ENCODE measurements at places on chromosomes 3 and 15.

DNA sequence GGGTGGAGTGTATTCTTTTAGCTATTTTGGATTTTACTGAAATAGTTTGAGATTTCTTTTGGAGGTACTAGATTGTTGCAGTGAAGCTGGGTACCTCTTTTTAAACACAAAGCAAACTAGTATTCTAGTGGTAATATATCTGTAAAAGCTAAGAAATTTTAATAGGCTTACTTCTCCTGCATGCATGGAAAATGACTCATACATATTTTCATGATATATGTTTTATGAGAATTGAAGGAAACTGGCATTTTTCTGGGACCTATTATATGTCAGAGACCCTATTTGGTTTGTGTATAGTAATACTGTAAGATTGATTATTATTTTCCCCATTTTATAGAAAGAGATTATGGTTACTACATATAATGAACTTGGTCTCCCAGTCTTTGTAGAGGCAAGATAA, 851.0 kb downstream of the DIPK2A start:
- no peak for DNase-seq

- no peak for DNase-seq
These were observed 233.6 kb upstream of the CTDSPL start for GRCh38 chr3:37627951-37628620.

GRCh38 chr3:78221796-78222195, 1181.9 kb downstream of the ROBO2 start:
- DNase-seq = no peak

DNA sequence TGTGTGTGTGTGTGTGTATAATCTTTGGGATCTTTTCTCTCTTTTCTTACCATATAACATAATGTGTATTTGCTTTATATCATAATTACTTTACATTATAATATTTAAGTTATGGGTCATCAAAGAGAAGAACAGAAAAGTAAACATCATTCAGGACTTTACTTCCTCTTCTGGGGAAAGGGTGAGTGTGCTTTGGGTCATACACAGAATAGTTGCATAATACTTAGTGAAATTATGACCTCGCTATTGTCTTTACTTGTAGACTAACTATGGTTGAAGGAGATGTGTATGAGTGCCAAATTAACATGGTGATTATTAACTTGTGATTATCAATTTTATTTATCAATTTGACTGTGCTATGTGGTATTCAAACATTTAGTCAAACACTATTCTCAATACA, 1086.9 kb downstream of the DIPK2A start:
- DNase-seq = no peak

DNA sequence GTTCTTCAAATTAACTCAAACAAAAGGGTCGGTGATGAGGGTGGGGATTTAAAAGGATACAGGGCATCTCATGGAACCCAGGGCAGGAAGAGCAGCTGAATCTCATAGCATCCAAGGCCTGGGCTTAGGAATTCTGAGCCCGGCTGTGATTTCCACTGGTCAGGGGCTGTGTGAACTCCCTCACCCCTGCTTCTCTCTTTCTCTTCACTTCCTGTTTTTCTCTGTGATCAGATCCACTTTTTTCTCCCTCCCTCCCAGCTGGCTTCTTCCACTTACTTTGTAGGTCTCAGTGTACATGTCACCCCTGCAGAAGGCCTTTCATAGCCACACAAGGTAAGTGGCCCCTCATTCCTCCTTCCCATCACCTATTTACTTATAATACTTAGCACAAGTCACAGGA, 68.2 kb upstream of the CORO2B start:
- no peak for DNase-seq

DNA sequence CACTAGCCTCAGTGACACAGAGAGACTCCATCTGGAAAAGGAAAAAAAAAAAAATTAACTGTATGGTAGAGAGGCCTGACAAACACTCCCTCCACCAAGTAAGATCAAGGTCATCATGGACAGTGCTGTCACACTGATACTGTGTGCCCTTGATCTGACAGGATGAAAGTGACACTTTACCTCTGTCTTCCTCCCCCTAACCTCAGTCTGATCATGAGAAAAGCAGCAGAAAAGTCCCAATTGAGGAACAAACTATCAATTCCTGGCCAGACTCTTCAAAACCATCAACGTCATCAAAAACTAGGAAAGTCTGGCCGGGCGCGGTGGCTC, 26.7 kb downstream of the PGPEP1L start:
- no peak for DNase-seq

GRCh38 chr15:25766417-25766816, 96.7 kb downstream of the ATP10A start:
- DNase-seq = no peak

DNA sequence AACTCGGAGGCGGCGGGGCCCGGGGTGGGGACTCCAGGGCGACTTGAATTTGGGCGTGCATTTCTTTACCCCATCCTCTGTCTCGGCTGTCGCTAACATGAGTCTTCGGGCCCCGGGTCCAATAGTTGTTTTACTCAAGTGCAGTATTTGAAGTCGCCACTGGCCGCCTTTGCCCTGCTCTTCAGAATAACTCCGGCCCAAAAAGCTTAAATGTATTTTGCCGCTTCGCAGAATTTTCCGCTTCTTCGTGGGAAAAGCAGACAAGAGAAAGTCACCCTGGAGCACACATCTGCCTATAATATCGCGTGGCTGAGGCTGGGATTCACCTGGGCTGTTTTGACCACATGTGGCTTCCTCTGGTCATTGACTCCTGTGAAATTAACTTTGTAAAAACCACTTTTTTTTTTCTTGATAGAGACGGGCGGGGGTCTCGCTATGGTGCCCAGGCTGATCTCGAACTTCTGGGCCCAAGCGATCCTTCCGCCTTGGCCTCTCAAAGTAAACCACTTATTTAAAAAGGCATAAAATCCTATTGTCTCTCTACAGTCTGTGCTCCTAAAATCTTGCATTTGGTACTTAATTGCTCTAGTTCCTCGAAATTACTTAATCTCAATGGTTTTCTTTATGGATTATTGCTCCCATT, 676 bp downstream of the CNOT10 start:
- no peak for DNase-seq

GRCh38 chr3:14377838-14378169, 24.6 kb upstream of the SLC6A6 start:
- no peak for DNase-seq

DNA sequence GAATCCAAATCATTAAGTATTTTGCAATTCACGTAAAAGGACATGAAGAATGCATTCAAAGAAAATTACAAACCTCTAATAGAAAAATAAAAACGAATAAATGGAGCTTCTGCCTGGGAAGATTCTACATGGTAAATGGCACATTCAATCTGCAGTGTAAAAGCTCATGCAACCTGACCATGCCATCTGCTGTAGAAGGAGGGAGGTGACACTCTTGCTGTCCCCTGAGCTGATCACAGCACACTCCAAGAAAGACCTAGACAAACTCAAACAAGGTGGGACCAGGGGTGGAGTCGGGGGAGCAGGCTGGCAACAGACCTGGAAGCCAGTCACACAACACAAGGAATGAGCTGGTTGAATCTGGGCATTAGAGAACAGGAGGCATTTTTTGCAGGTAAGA, 101.8 kb downstream of the BDH1 start:
- no peak for DNase-seq

DNA sequence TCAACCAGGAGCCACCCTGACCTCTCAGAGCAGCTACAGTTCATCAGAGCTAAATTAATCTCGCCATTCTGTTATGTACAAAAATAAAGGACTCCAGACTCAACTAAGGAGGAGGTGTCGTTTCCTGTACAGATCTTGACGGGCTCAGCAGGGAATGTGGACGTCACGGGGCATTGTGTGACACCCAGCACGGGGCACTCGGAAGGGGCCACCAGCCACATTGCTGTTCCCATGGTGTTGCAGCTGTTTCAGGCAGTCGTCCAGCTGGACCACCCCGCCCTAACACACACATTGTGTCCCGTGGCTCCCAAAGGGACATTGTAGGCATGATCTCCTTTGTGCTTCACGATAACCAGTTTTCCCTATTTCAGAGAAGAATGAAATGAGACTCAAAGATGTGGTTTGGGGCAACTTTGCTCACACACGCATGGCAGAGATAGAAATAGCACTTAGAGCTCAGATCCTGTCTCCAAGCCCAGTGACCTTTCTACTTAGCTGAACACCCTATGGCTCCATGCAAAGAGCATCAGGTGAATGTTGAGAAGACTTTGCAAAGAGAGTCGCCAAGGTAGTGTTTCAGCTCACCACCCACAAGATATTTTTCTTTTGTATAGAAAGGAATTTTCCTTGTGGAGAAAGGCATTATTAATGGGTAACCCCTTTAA, 5.5 kb downstream of the SSUH2 start:
- no peak for DNase-seq

DNA sequence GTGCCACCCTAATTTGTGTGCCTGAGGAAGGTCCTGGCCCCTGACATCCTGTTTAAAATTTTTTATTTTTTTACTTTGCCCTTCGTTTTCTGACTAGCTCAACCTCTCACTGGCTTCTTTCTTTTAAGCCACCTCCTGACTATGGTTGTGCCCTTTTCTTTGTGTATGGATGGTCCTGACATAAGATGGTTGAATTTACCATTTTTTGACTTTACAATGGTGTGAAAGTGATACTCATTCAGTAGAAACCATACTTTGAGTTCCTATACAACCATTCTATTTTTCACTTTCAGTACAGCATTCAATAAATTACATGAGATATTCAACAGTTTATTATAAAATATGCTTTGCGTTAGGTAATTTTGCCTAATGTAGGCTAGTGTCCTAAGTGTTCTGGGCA, 74.3 kb upstream of the PTX3 start:
- no peak for DNase-seq

DNA sequence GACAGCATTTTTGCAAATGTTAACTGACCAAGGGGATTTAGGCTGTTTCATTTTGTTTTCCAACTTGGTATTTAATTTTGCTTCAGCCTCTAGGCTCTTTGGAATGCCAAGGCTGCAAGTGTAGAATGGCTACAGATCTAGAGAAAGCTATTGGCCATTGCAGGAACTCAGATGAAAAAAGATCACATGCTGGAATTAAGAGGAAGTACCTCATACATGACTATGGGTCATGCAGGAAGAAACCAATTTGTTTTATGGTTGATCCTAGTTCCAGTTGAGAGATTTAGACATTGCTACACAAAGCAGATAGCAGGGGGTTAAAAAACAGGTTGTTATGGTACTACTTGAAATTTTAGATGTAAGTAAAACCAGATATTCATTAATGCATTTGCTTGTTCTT, 12.7 kb upstream of the CLDN16 start:
- no peak for DNase-seq

GRCh38 chr15:36912311-36912712, 188.0 kb downstream of the MEIS2 start:
- no peak for DNase-seq

GRCh38 chr15:83115410-83115809, 8.0 kb downstream of the TM6SF1 start:
- DNase-seq = no peak

DNA sequence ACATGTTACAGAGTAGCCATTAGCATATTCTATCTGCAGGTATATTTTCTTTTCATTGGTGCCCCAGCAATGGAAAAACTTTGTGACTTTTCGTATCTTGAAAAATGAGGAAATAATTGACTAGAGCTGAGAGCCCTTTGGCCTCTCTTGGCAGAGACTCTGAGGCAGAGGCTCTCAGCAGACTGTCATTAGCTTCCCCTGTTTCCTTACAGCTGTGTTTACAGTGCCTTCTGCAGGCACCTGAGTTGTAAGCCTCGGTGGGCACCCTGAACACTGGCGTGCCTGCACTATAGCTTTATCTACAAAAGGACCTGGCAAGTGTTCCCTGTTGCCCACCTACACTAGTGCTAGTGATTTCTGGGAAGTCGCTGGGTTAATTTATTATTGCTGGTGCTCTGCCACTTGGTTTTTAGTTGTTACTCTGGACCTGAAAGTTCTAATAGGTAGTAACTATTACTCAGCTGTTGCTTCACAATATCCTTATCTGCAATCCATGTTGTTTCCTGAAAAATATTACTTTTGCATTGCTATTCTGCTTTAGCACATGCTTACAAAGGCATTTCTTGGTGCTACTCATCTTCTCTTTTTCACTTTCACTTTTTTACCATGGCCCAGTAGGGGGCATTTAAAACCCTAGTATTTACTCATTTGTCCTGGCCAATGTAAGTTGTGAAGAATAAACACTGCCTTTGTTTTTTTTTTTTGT, 7.8 kb upstream of the GPR171 start:
- DNase-seq = no peak

- DNase-seq = no peak
These were observed 5.1 kb downstream of the MECOM start for GRCh38 chr3:169658311-169658931.

DNA sequence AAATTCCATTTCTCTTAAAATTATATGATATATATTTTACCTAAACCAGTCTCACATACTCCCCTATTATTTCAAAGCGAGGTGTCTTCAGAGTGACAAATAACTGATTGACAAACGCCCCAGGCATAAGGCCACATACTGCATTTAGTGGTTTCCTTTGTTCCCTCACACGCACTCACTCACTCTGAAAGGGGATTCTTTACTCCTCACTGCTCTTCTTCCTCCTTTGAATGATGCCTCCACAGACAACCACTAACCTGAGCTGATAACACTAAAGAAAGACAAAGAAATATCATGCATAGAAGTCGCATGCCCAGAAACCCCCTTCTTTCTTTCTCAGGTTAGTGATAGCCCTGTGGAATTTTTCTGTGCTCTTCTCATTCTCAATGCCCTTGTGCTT, 24.1 kb upstream of the BBX start:
- no peak for DNase-seq

DNA sequence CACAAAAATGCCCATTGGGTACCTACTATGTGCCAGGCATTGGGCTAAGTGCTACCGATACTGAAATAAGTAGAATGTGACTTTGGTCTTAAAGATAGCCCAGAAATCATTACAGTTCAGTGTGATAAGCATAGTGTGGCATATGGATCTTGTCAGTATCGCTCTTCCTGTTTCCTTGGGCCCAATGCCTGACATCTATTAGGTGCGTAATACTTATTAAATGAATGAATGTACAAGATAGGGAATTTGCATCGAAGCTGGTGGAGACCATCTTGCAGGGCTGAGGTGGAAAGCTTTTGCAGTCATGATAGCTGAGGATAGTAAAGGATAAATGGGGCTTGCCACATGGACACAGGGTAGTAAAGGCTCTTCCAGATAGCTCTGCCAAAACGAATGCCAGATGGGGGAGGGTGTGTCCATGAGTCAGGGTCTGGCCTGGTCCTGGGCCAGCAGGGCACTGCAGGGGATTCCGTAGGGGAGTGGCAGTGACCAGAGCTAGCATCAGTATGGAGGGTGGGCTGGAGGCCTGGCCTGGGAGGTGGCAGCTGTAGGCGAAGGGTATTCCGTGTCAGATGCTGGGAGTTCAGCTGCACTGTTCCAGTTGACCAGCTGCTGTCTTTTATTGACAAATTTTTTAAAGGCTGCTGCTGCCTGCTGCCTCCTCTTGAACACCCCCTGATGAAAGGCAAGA, 23.5 kb downstream of the TSEN2 start:
- DNase-seq = no peak

DNA sequence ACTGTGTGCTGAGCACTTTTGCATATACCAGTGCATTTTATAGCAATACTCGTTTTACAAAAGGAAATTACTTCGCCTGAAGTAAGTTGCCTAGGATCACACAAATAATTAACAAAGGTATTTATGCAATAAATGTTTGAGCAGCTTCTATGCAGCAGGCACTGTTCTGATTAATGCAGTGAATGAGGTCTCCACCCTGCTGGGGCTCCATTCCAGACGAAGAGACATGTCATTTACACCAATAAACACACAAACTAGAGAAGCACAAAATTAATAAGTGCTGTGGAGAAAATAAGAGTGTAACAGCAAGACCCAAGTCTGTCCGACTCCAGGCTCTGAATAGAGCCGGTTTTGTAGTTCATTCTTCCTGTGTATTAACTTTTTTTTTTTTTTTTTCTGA, 17.5 kb downstream of the NOX5 start:
- DNase-seq = no peak

Data from omental fat pad (tissue), 4 donors.